Retinal pigment epithelial cell (primary cell): ENCODE measurements at places on chromosomes 6 and 20.

GRCh38 chr20:10474606-10475184 lies 39.6 kb downstream of the SLX4IP start:
- DNase-seq: no peak

DNA sequence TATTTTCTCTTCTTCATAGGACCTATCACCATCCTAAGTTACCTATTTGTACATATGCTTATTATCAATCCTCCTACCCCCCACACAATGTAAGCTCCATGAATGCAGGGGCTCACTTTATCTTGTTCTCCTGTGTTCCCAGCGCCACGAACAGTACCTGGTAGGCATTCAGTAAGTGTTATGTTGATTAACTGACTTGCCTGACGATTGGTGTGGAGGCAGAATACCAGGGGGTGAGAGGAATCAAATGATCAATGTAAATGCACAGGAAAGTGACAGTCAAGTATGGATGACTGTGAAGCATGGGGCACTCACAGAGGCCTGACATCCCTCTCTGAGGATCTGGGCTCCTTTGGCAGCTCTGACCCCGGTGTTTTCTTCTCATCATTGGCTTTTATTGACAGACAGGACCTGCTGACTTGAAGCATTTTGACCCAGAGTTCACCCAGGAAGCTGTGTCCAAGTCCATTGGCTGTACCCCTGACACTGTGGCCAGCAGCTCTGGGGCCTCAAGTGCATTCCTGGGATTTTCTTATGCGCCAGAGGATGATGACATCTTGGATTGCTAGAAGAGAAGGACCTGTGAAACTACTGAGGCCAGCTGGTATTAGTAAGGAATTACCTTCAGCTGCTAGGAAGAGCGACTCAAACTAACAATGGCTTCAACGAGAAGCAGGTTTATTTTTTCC lies 6.1 kb upstream of the IFT52 start:
- DNase-seq: peak; percentile 42

GRCh38 chr6:106685833-106686232 lies 56.5 kb downstream of the QRSL1 start:
- DNase-seq: no peak

DNA sequence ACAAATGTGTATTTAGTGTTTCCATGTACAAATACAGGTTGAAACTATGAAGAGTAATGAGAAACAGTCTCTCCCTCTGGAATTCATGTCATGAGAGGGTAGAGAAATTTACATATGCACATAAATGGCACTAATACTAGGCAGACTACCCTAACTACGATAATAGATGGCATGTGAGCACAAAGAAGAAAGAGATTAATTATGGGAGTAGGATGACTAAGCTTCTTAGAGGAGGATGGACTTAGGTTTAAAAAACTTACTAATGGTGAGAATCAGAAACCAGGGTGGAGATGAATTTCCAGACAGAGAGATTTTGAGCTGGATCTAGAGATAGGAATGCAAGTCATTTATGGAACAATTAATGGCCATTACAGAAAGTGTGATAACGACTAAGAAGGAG lies 225.3 kb upstream of the HTR1E start:
- peak; percentile 41 for DNase-seq

GRCh38 chr6:157659536-157660271 lies 163.3 kb upstream of the SNX9 start:
- DNase-seq: no peak

GRCh38 chr20:34104059-34104458 lies 8.0 kb downstream of the EIF2S2 start:
- DNase-seq: no peak

GRCh38 chr6:121759370-121759769 lies 323.9 kb downstream of the GJA1 start:
- no peak for DNase-seq

DNA sequence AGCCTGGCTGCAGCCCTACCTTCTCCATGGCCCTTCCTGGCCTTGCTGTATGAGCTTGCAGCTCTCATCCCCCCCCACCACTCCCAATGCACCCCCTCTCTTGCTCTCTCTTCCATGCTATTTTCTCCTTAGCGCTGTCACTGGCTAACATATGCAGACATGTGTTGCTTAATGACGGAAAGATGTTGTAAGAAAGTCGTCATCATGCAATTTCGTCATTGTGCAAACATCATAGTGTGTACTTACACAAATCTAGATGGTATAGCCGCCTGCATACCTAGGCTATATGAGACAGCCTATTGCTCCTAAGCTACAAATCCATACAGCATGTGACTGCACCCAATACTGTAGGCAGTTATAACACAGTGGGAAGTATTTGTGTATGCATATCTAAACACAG lies 27.0 kb downstream of the ANGPT4 start:
- no peak for DNase-seq

GRCh38 chr6:107259951-107260350 lies 144.6 kb upstream of the BEND3 start:
- DNase-seq: no peak

- no peak for DNase-seq
Observed at GRCh38 chr20:5003626-5004025, 2.3 kb upstream of the SLC23A2 start.

- DNase-seq: no peak
Observed at GRCh38 chr20:29689411-29690225, 1567.8 kb upstream of the DEFB115 start.

DNA sequence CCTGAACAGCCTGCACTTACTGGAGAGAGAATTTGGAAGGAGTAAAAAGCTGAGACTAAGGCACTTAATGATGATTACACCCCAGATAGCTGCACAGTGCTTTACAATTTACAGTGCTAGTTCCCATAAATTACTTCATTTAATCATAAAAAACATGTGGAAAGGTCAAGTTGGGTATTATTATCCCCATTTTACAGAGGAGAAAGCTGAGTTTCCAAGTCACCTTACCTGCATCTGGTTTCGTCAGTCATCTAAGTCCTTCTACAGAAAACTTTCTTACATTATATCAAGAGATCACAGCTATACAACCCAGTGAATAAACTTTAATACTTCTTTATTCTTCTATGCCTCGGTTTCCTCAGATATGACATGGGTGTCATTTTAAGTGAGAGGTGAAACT lies 3.3 kb downstream of the PTPRK start:
- no peak for DNase-seq

GRCh38 chr6:39521958-39522357 lies 199.5 kb upstream of the KCNK16 start:
- DNase-seq: no peak

DNA sequence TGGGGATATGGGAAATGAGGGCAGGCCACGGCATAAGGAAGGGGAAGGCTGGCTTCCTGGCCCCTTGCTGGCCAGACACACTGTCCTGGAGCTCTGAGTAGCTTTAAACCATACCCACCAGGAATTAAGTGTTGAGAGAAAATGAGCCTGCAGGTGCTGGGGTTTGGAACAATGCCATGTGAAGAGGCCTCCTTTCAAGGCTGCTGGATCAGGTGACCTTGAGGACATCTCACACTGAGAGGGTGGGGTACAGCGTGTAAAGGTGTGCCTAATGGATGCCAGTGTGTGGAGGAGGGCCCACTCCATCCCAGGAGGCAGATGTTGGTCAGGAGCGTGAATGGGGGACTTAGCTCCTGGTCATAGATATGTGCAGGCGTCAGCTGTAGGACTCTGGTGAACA lies 74.8 kb upstream of the MLN start:
- no peak for DNase-seq

DNA sequence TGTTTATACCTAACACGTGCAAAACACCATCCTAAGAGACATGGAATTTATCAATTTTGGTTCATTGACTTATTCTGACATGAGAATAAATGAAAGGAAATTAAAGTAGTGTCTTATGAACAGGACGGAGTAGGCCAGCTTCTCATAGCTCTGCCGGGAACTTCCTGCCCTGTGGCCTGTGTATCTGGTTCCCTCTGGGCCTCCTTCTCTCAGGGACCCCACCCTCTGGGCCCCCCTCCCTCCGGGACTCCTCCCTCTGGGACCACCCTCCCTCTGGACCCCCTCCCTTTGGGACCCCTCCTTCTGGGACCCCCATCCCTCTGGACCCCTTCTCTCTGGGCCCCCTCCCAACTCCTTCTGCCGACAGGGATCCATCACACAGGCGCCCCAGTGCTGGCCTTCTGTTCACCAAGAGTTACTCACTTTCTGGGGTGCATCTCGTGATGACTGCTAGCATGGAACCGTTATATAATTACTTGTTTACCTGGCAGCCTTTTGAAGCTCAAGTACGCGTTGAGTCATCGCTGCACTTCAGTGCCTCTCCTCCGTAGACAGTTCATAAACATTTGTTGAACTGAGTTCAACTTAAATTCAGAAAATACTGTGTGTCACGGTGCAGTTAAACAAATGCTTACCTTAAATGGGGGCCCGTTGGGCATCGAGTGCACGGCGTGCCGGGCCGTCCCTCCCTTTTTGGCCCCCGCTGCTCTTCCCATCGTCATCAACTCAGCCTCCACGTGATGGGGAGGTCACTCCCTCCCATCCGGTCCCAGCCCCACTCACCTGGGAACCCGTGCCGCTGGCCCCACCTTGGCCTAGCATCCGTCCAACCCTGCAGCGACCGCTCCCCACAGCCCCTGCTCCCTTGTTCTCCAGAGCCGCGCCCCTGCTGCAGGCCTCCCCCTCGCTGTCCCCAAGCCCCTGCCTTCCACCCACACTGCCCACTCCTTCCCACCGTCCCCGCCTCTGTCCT lies 8.1 kb downstream of the CCR6 start:
- DNase-seq: no peak

DNA sequence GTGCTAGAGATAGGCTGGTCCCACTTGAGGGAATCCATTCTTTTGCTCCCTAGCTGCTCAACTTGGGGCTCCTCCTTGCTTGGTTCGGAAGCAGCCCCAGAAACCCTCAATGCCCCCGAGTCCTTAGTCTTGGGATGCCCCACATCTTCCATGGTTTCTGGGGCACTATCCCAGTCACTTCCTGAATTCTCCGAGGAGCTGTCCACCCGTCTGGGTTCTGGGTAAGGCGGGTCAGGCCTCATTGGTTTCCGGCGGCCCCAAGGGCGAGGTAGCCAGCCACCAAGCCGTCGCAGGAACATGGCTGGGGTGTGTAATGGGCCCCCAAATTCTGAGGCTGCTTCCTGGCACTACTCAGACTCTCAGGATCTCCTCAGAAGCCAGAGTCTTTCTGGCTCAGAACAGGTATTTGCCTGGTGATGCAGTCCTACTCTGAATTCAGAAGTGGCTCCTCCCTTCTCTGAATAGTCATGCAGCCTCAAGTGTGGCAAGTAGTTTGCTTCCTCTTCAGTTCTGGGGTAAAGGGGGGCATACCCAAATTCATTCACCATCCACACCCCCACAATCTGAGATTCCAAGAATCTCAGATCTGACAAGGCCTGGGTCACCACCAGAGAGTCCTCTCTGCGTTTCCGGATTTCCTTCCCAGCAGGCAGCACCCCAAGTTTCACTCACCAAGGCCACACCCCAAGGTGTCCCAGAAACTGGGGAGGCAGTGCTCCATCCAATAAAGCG lies 763 bp downstream of the C6orf47 start:
- no peak for DNase-seq

- no peak for DNase-seq
Observed at GRCh38 chr6:106470316-106470715, 109.8 kb downstream of the CRYBG1 start.

GRCh38 chr20:20608641-20609040 lies 103.8 kb downstream of the RALGAPA2 start:
- no peak for DNase-seq

DNA sequence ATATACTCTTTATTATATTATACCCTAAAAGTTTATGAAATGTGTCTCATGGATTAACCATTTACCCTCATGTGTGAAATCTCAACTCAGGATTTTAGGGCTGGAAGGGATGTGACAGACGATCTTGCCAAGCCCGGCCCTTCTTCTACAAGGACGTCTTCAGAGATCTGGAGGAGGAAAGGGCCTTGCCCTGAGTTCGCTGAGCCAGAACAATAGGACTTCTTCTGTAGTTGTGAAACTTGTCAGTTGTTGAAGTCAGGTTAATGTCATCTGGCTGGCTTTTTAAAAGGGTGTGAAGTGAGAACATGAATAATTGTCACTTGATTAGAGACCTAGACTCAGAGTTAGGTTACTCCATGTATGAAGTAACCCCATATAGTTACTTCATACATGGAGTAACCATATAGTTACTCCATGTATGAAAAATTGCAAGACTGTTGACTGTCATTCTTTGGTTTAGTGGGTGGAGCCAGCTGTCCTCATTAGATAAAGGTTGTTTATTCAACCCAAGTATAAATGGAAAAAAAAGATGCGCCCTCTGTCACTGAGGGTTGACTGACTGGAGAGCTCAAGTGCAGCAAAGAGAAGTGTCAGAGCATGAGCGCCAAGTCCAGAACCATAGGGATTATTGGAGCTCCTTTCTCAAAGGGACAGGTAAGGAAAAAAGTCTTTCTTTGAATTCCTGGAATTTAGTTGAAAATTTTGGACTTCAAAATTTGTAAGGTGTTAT lies at the start of gene ARG1:
Gene ARG1, plus strand, starts transcription at position 541 of the 730 bp plus-strand sequence. Its CDS starts 57 bp downstream, at position 598.
- DNase-seq: no peak

GRCh38 chr6:15911753-15912504 lies 217.0 kb upstream of the MYLIP start:
- no peak for DNase-seq

- DNase-seq: no peak
Observed at GRCh38 chr6:165478581-165478980, 169.2 kb upstream of the C6orf118 start.

DNA sequence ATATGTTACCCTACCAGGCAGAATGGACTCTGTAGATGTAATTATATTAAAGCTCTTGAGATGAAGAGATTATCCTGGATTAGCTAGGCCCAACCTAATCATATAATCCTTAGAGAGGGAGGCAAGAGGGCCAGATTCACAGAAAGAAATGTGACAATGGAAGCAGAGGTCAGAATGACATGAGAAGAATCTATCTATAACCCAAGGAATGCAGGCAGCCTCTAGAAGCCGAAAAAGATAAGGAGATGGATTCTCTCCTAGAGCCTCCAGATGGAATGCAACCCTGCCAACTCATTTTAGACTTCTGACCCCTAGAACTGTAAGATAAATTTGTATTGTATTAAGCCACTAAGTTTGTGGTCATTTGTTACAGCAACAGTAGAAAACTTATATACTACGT lies 12.3 kb downstream of the PXT1 start:
- no peak for DNase-seq

GRCh38 chr20:59948828-59949720 lies 8.9 kb downstream of the FAM217B start:
- no peak for DNase-seq

GRCh38 chr6:138455746-138456400 lies 43.4 kb downstream of the NHSL1 start:
- no peak for DNase-seq
